Activated CD8-positive, alpha-beta T cell treated with anti-CD3 and anti-CD28 coated beads, Interleukin-2, amount 10 ng/mL, durations not matched to agents 7 days and 5 days (primary cell): ENCODE measurements at places on chromosomes 2 and 18. TPM values are rescaled to one million over a fixed set of nuclear protein-coding genes. Genes with fewer than 3 reads are reported as not detected.

DNA sequence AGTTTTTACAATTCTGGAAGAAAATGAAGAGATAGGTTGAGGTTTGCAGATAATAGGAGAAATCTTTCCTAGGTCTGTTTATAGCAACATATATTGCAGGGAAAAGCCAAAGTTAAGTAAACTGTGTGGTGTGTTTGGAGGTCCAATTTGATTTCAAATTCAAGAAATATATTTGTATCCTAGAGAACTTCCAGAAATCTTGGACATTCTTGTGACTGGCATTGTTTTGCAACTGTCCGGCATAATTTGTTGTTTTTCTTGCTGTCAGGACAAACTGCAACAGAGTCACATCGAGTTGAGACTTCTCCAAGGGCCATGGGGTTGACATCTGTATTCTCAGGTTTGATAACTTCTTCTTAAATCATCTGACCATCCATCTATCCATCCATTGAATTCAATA is 170.9 kb upstream of the ZEB2 start:
- no peak for DNase-seq

DNA sequence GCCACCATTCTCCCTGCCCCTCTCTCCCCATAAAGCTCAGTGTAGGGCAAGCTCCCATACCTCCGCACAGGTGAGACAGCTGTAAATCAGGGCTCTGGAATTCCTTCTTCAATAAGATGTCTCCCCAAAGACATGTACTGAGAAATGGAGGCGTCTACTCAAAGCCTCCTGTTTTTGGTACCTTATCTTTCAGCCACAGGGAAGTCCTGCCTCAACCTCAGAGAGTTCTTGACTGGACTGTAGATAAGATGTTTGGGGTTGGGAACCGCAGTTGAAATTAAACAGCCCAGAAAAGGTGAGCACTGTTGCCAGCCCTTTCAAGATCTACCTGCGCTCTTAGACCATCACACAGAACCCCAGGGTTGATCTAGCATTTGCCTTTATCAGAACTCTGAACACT is 1.4 kb upstream of the GALNT14 start:
- no peak for DNase-seq

GRCh38 chr2:26970928-26971627 is 641 bp downstream of the MAPRE3 start:
- DNase-seq: no peak

DNA sequence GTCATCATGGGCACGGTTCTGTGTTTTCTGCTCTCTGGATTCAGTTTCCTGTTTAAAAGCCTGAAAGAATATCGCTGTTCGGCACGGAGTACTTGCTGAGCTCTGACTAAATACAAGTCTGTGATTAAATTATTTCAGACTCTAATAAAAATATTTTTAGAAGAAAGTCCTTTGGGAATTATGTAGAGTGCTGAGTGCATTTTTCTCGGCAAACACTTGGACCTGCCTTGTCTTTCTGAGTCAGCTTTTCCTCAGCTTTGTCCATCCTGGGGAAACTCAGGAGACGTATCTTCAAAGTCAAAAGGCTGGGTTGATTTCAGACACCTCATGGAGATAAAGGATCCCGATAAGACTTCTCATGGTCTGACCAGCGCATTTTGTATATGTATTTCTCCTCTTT is 45.9 kb downstream of the IL1R2 start:
- DNase-seq: no peak

GRCh38 chr18:45562567-45563479 is 52.5 kb upstream of the SLC14A2 start:
- no peak for DNase-seq

DNA sequence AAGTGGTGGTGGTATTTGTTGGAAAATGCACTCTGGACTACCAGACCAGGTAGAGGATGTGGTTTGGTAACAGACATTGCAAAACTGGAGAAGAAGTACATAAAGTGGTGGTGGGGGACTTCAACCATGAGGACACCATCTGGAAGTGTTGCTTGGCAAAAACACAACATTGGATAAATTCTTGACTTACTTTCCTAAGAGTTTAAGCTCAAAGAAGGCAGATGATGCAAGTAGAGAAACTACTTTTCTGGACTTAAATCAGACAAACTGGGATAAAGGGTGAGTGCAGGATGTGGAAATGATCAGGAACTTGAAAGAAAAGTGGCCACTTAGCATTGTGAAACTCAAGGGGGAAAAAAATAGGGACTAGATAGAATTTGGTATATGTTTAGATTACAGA is 487.4 kb downstream of the ZEB2 start:
- DNase-seq: no peak

Gene INPP4A
- total RNA-seq: 157 TPM
